Left renal pelvis (tissue), 4 donors: ENCODE measurements at places on chromosomes 5 and 9.

DNA sequence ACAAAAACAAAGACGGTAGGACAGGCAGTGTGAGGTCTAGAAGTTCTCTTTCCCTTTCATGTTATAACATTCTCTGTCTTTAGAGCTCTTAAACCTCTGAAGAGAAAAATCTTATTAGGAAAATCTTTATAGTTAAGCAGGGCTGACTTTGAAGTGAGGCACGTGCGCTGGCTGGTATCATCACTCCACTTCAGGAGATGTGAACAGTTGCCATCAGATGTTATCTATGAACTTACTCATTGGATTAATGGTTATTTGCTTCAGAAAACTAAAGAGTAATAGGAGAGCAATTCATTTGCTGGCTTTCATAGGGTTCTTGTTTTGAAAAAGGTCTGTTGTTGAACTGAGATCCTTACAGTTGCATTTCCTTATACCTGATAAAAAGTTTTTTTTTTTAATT is 25.7 kb downstream of the LRRTM2 start:
- no peak for DNase-seq

- no peak for DNase-seq
Measured at GRCh38 chr9:18893491-18893890, 139.5 kb downstream of the SAXO1 start.

DNA sequence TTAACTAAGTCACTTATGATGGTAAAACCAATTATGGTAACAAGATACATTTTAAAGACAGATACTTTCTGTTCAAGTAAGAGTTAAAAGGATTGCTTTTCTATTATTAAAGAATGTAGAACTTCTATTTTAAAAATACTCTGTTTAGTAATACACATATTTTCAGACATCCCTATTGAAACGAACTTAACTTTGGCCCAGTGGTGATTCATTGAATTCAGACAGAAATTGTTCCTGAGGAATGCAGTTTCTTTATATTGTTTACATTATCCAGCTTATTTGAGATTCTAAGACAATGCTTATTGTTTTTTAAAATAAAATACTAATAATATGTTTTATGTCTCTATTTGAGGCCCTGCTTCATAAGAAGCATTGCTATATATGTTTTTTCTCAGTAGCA is 816.4 kb downstream of the SEMA5A start:
- DNase-seq, result no peak

DNA sequence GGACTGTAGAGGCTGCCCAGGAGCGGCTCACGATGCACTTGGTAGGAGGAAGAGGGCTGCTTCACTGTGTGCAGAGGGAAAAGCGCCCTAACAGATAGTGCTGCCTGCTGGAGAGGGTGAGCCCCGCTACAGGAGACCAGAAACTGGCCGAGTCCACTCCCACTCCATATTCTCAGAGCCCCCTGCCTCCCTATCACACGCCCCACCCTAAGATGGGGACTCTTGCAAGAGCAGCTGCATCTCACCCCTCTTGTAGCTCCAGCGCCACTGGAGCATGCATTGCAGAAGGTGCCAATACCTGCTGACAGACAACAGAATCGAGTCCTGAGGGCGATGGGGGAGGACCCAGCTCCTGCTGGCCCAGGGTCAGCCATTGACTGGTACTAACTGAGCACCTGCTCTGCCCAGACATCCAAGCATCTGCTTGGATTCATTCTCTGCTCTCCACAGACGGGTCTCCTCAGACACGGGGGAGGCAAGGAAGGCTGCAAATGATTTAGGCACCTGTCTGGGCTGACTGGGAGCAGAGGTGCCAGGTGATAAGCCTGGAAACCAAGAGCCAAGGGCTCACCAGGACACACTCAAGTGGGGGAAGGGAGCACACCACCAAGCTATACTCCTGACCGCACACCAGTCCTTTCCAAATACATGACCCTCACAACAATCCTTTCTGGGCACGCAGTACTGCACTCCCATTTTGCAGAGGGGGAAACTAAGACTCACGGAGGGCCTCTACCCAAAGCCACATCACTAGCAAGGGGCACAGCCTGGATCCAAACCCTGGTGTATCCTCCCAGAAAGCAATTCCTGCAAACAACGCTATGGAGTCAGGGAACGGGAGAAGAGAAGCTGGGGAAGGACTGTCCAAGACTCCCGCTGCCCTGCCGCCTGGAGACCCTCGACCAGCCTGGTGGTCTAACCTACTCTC is 1.6 kb downstream of the BICD2 start:
- DNase-seq, result no peak

DNA sequence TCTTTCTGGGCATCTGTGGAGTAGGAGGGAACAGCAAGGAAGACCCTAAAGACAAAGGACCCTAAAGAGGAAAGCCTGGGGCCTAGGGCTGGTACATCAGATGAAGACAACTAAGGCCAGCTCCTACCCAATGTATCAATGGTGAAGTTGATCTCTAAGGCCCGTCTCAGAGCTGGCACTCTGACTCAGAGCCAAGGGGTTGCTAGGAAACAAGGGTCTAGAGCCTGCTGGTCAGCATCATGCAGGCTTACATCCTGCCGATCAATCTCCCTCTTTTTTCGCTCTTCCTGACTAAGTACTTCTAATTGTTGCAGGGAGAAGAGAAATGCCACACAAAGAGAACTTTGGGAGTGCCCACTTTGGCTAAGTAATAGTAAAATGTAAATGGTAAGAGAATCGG is 26.2 kb downstream of the TRIM32 start:
- no peak for DNase-seq
